ENCODE measurements at places on chromosomes 7 and 10.

GRCh38 chr10:78405736-78406135 is 372.1 kb downstream of the RPS24 start:
- no peak for DNase-seq

DNA sequence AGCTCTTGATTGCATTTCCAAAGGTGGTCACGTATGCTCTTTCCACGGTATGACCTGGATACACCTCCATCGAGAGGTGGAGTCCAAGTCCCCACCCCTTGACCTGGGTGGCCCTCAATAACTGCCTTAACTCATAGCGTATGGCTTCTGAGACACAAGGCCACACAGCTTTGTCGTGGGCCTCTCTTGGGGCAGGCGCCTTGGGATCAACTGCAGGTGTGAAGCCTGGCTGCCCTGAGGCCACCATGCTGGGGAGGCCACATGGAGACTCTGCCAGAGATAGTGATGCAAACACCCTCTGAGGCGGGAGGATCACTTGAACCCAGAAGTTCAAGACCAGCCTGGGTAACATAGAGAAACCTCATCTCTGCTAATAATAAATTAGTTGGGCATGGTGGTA is 30.7 kb upstream of the RASGEF1A start:
- DNase-seq, result no peak

DNA sequence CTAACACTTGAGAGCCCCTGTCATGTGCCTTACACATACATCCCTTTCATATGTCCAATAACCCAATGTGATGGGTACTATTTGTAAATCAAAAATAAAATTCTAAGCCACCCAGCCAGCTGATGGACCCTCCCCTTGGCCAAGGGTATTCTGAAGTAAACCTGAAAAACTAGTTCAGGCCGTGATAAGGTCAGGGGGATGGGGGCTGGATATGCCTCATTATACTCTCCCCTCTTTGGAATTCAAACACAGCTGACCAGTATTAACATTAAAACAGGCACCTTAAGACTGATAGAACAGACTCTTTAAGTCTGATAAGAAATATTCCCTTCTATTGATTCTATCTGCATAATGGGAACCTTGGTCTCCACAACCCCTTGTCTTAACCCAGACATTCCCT is 51.9 kb downstream of the SLC16A9 start:
- DNase-seq, result no peak

- DNase-seq, result no peak
Measured at GRCh38 chr7:138785587-138786437, 12.0 kb upstream of the TMEM213 start.

GRCh38 chr7:85685901-85686300 is 499.0 kb upstream of the SEMA3D start:
- no peak for DNase-seq

GRCh38 chr7:123770378-123770777 is 21.6 kb upstream of the WASL start:
- no peak for DNase-seq

- peak; percentile 44 for DNase-seq
Measured at GRCh38 chr10:81019029-81019890, 481.6 kb downstream of the SH2D4B start.

GRCh38 chr10:75063461-75064230 is 47.8 kb upstream of the SAMD8 start:
- DNase-seq, result no peak

- no peak for DNase-seq
Measured at GRCh38 chr7:155647734-155648133, 3.3 kb downstream of the RBM33 start.

DNA sequence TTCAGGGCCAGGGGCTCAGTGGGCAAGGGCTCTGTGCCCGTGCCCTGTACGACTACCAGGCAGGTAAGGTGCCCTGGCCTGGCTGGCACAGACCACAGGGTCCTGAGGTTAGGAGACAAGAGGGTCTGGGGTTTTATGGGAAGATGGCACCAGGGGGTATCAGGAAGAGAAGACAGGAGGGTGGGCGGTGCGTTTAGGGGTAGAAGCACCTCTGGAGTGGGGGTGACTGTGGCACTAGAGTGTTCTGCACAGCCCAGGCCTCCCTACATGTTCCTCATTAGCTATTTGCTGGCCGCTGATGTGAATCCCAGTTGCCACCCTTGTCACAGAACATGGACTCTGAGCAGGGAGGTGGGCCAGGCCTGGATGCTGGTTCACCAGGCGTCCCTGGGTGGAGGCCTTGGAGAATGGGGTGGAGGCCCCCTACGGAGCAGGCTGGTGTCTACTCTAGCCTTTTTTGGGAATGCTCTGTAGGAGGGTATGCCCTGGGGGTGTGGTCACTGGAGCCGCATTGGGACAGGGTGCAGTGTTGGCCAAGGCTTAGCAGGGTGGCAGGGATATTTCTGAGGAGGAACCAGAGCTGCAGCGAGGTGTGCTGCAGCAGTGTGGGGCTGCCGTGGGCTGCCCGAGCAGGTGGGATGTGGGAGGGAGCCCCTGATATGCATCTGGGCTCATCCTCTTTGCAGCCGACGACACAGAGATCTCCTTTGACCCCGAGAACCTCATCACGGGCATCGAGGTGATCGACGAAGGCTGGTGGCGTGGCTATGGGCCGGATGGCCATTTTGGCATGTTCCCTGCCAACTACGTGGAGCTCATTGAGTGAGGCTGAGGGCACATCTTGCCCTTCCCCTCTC is 5.0 kb downstream of the PGAM2 start:
- no peak for DNase-seq

GRCh38 chr7:41114691-41115090 is 588.2 kb downstream of the INHBA start:
- DNase-seq, result no peak

DNA sequence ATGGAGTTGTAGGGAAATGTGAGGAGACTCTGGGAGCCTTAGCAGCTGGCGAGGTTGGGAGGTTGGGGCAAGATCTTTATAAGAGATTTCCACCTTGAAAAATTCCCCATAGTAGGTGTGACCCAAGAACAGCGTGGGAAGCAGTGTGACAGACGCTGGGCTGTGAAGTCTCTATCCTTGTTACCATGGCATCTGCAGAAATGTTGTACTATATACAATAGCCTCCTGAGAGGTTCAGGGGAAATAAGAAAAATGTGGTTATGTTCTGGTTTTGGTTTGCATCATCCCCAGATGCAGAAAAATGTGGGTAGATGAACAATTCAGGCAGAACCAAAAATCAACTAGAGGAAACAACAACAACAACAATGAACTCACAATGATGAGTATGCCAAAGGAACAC is 498.6 kb downstream of the SH2D4B start:
- no peak for DNase-seq

DNA sequence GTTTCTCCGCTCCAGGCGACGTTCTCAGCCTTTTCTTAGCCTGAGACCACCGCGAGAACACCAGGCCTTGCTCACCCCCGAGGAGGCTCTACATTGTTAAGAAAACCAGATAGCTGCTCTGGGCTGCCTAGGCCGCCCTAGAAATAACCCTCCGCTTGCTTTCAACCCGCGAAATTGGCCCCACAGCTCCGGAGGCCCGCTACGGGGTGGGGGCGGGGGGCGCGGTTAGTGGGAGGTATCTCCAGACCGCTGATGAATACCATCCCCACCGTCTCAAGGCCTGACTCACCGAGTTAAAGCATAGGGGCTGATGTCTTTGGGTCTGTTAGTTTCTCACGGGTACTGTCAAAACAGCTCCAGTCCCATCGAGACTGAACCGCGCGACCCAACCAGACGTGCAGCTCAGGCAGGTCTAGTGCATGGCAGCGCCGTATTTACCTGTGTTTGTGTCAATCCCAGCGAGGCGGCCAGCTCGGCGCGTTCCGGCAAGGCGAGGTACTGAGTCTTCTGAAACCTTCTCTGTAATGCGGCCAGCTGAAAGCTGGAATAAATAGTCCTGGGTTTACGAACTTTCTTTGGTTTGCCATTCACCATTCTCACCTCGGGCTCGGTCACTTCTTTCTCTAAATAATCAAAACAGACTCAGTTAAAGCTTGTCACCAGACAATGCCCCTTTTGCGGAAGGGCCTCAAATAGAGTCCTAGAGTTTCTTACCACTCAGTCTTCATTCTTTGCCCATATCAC is 2.7 kb downstream of the DLX5 start:
- DNase-seq, result no peak

DNA sequence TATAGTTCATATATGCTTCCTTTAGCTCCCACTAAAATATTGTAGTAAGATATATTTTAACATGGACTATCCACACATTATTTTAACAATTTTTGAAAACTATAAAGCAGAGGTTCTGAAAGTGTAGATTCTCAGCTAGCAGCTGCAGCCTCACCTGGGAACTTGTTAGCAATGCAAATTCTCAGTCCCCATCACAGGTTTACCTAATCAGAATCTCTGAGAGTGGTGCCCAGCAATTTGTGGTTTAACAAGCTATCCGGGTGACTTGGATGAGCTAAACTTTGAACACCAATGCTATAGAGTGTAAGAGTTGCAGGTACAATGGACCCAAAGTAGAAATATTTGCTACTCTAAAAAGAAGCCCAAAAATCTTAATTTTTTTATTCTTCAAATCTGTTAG is 99.8 kb upstream of the MDFIC start:
- DNase-seq, result no peak

DNA sequence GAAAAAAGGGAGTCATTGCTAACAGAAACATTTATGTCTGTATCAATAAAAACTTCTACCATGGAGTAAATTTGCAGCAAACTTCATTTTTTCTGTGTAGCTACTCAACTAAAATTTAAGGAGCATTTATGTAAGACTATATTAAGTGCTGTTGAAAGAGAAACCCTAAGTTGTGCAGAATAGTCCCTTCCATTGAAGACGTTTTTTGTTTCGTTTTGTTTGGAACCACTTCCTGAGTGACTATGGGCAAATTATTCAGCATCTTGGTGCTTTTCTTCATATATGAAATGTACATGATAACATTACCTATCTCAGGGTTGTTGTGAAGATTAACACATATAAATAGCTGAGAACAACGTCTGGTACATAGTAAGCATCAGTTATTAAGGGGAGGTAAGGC is 24.3 kb downstream of the SEM1 start:
- no peak for DNase-seq

- DNase-seq, result no peak
Measured at GRCh38 chr7:41298409-41298808, 404.5 kb downstream of the INHBA start.

DNA sequence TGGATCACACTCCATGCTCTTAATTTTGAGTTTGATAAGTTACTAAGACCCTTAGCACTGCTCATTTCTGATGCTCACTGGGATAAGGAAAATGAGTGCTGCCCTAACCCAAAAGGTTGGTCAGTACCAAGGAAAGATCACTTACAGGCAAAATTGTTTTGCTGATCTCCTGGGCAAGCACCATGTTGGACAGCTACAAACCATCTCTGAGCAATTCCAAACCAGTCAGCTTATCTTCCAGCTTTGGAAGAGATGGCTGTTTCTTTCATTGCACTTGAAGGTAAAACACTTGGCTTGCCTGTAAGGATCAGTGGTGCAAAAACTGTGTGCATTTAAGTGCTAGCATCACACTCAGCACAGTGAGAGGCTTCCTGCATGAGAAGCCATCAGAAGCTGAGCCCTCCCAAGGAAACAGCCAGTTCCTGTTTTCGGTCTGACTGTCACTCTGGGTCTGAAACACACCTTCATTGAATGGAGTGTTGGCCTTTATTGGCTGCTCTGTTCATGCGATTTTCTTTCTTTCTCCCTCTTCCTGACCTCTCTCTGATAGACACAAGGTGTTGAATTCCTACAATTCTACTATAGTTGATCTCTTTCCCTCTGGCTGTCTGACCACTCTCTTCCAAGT is 126.4 kb upstream of the GHITM start:
- DNase-seq, result no peak

GRCh38 chr7:151039850-151040548 is 8.3 kb upstream of the ASIC3 start:
- DNase-seq, result no peak

GRCh38 chr10:7583626-7584025 is 83.1 kb downstream of the ITIH5 start:
- DNase-seq, result no peak

DNA sequence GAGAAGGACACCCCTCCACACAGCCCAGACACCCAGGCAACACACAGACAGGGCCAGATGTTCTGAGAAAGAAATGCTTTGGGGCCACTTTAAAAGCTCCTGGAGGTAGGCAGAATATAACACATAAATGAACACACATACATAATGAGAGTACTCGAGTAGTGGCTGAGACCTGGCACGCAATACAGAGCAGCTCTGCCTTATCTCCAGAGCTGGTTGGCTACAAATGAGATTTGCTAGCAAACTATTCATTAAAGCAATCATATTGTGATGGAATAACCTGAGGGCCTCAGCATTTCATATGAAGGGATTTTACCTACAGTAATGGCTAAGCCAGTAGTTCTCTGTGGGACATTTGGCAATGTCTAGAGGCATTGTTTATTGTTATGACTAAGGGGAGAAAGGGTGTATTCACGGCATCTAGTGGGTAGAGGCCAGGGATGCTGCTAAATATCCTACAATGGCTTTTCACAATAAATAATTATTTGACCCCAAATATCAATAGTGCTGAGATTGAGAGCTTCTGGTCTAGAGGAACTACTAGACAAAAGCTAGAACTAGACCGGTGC is 5.5 kb upstream of the IMPDH1 start:
- no peak for DNase-seq

- DNase-seq, result no peak
Measured at GRCh38 chr7:17773289-17773626, 167.0 kb downstream of the SNX13 start.

- DNase-seq, result no peak
Measured at GRCh38 chr10:1057106-1057657, 997 bp downstream of the WDR37 start.

GRCh38 chr7:117654780-117655179 is 175.0 kb downstream of the CFTR start:
- no peak for DNase-seq

- no peak for DNase-seq
Measured at GRCh38 chr10:33820531-33820930, 486.1 kb upstream of the NRP1 start.

DNA sequence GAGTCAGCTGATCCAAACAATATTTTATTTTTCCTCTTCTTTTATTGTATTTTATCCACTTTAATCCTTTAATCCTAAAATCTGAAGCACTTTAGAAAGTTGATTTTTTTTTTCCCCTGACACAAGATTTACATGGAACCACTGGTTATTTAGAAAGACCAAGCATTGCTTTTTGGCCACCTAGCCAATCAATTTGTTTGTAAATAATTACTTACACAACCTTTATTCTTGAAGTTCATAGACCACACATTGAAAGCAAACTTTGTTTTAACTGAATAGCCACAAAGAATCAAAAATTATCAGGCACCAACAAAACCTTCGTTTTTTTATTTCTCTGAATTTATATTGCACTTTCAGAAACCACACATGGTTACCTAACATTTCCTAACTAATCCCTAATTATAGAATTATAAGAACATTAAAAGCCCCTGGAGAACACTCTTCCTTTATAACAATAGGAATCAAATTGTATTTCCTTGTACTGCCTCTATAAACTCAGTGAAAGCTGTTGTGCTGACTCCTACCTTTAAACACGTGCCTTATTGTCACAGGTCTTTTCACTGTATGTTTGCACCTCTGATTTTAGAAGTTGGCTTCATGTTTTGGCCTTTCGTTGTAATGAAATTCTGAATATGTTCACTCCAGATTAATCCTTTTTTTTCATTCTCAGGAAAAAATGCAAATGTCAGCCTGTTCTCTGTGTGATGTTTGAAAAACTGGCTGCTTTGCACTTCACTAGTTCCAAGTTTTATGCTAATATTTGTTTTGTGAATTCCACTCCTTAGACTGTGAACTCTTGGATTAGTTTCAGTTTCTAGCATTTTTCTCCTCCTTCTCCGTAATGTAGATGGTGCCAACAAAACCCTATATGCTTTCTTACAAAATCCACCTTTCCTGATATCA is 1511.9 kb downstream of the REEP3 start:
- DNase-seq, result peak; percentile 3

- DNase-seq, result no peak
Measured at GRCh38 chr7:143884241-143884968, 17.6 kb downstream of the TCAF1 start.

- no peak for DNase-seq
Measured at GRCh38 chr10:35356725-35357092, 20.4 kb downstream of the CCNY start.
